ENCODE measurements at places on chromosomes 16 and 17.

GRCh38 chr17:43766413-43767052 is 7.9 kb upstream of the SOST start:
- DNase-seq = no peak

- DNase-seq = peak; percentile 7
Measured at GRCh38 chr17:43907998-43908721, 824 bp upstream of the MPP2 start.

DNA sequence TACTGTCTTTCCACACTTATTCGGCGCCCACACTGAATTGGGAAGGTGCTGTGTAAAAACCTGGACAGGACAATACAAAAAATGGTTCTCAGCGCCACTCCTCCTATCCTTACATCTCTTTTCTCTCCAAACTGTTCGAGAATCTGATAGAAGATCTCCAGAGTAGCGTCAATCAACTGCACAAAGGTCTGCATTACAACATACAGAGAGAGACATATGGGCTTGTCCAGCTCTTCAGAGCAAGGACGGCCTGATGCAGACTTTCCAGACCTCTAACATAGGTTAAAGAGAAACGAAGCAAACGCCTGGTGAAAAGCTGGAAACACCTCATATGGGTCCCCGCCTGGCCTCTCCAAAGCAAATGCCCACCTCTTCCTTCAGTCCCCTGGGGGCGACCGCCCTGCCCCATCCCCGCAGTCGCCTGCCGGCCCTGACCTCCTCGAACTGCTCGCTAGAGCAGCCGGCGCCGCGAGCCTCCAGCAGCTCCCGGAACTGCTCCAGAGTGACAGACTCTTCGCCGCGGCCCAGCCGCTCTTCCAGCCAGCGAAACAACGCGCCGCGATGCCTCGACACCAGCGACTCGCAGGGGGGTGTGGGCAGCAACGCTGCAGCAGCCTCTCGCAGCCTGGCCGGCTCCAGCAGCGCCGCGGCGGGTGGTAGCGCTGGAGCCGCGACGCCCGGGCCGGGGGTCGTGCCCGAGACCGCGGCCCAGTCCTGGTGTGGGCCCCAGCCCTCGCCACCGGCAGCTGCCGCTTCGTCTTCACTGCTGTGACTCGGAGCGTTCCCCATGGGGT is 526 bp downstream of the ZZEF1 start:
- DNase-seq = no peak

DNA sequence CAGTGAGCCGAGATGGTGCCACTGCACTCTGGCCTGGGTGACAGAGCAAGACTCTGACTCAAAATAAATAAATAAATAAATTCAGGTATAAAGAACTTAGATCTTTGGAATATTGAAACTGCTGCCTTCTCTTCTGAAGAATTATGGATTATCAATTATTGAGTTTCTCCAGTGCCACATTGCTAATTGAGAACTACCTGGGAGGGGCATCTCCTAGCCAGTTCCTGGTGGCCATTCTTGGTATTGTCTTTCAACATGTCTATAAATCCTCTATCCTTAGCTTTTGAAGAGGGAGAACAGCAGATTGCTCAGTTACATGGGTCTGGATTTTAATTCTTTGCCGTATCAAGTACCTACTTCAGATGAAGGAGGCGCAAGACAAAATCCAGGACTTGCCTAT is 29.2 kb downstream of the CALCOCO2 start:
- no peak for DNase-seq

GRCh38 chr17:45288825-45289224 is 26.9 kb upstream of the SPATA32 start:
- DNase-seq = no peak

DNA sequence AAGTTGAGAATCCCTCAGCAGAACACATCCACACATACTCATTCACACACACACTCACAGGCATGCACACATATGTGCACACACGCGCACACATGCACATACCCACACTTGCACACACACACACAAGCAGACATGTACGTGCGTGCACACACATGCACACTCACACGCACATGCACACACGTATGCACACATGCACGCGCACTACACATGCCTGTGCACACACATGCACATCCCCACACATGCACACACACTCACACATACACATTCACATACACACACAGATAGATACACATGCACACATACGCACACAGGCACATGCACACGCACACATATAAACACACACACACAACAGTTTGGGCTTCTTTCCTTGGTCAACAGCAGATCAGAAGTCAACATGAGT is 24.0 kb downstream of the GSG1L start:
- DNase-seq = no peak

GRCh38 chr17:29807520-29808361 is 122.3 kb downstream of the SSH2 start:
- no peak for DNase-seq

- DNase-seq = no peak
Measured at GRCh38 chr17:1978396-1978949, 46.7 kb downstream of the RTN4RL1 start.

DNA sequence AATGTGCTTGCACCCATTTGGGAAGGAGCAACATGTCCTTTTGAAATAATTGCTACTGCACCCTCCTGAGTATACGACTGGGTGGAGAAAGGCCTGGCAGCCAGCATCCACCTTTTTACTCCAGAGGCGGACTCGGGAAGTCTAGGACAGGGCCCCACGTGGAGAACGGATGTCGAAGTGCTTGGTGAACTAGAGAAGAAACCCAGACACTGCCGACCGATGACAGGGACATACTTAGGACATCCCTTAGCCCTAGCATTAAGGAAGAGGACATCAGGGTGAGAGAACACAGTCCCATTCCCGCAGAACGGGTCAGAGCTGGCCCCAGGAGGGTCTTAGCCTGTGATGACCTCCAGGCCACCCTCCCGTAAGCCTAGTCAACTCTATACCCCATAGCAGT is 3.8 kb downstream of the YBX2 start:
- no peak for DNase-seq

DNA sequence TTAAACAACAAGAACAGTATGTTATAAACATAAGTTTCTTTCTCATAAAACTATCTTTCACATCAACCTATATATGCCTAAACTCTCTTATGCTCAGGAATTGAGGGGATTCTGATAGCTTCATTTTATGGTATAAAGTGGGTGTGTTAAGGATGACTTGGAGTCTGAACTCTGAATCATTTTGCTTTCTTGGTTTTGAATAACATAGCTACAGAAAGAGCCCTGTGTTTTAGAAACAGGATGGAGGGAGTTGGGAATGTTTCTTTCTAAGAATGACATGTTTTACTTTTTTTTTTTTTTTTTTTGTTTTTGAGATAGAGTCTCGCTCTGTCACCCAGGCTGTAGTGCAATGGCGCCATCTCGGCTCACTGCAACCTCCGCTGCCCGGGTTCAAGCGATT is 50.1 kb downstream of the RHOT1 start:
- DNase-seq = no peak

DNA sequence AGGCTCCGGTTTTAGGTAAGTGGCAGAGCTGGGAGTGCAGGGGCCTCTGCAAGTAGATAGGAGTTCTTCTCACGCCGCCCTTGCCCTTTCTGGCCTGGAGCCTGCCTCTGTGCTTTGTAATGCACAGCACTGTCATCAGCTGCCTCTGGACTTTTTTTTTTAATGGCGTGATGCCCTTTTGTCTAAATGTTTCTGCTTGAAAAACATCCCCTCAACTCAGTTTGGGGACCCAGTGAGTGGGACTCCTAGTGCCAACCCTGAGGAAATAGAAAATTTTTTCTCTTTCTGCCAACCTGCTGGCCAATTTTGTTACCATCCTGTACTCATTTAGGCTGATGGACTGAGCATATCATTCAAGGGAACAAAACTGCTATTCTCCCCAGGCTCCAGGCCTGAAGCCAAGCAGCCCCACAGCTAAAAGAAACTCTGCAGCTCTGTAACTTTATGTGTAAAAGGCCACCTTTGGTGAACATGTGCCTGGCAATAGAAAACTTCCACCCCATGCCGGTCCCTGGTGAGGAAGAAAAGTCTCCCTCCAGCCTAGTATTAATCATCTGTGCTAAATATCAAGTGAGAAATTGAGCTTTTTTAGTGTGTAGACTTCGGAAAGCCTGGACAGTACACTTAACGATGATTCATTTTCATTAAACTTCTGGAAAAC is 22.5 kb downstream of the SLC6A2 start:
- DNase-seq = no peak

GRCh38 chr17:51487947-51488346 is 227.6 kb downstream of the UTP18 start:
- DNase-seq = no peak

DNA sequence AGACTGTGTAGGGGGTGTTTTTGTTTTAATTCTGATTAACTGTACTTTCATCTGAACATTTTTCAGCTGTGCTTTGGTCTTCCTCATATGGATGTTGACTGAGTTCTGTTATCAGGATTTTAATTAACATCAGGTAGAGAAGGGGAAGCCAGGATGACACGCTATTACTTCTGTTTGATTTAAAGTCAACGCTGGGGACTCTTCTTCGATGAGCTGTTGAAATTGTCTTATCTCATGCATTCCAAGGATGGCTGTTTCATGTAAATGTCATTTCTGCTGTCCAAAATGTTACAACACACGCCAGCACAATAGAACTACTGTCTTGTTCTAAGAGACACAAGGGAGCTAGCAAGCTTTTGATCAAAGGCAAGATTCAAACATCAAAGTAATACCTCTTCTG is 263.3 kb upstream of the CDH5 start:
- DNase-seq = no peak

Measured in NCI-H446 treated with DMSO at 0.1 percent for 48 hours (cell line).